Stimulated activated CD8-positive, alpha-beta memory T cell treated with anti-CD3 and anti-CD28 coated beads, Interleukin-2, amount 100 ng/mL, for 1 hour (primary cell): ENCODE measurements at places on chromosomes 7 and 10.

DNA sequence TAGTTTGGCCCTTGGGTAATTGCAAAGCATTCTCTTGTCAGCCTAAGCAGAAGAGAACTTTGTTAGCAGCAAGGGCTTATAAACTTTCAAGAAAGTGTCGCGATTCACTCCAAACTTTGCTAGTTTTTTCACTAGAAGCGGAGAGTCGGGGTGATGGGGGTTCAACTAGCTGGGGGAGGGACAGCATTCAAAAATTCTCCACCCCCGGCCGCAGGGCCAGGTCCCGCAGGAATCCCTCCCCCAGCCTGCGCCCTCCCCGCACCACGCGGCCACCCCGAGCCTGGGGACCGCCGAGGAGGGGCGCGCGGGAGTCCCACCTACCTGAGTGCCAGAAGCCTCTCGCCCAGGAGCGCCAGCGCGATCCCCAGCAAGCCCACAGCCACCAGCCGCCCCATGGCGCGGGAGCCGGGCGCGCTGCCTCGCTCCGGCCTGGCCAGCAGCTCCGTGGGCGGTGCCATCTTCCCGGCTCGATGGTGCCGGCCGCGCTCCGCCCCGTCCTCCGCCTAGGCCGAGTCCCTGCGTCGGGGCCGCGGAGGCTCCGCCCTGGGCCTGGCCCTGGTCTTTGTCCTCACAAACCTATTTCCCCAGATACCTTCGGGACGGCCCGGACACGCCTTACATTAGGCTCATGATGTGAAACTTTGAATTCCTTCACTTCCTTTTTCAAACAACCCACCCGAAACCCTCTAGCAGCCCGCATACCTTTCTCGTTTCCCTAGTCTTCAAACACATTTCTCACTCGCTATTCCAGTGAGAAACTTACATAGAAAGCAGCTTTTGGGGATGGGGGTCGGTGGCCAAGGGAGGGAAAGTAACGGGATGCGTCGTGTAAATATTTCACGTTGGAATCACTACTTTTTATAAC lies at the start of gene PON2:
TSS of gene PON2 (minus strand) at position 472 of the 865 bp plus-strand sequence. CDS start at position 395, 77 bp downstream.
- DNase-seq: peak; percentile 8

- DNase-seq: no peak
These were observed 100.5 kb downstream of the CREB5 start for GRCh38 chr7:28512668-28513440.

DNA sequence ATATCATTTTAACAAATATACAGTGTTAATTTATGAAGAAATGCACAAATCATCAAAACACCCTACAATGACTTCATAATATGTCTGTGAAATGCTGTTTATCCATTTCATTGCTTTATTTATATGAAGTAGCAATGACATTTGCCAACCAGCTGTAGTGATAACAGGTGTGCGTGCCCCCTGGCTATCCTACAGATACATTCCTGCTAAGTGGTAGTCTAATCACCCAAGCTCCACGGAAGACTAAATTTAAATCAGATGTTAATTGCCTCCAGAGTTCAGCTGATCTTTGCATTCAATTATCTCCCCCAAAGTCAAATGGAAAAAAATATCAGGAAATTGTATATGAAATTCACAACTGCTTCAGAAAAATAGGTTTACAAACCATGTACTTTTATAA lies 1164.2 kb upstream of the LRRN3 start:
- no peak for DNase-seq

DNA sequence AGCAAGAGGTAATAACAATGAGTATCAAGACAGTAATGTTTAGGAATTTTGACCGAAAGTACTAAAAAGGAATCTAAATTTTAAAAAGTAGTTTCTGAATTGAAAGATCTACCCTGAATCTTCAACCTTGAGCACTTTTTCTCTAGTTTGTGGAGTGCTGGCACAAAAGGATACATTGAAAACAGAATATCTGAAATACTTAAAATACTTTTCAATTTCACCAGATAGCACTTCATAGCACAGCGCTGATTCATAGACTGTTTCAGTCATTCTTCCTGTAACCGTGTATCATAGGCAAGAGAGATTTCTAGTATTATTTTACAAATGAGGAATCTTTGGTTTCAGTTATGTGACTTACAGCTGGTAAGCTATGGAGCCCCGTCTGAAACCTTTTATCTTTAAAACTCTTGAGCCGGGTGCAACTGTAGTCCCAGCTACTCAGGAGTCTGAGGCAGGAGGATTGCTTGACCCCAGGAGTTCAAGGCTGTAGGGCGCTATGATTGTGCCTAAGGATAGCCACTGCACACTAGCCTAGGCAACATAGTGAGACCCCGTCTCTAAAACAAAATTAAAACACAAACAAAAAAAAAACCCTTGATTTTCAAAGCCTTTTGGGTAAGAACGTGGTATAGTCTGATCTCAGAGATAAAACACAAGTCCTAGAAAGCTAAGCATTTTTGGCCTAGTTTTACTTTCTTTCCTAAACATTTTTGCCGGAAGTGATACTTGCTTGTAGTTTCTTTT lies 35.1 kb downstream of the FHIP2A start:
- DNase-seq: no peak

DNA sequence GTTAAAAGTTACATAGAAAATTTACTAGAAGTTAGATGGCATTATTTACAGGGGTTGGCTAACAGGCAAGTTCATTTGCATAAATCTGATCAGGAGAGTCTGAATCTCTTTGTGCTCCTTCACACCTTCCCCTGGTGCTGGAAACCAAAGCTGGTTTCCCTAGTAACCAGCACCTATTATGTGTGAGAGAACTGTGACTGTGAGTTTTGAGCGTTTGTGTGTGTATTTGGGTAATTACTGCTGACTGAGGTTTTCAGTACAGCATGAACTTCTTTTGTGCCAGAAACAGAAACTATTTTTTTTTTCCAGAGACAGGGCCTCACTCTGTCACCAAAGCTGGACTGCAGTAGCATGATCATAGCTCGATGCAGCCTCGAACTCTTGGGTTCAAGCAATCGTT lies 10.3 kb upstream of the IFIT1B start:
- no peak for DNase-seq

- no peak for DNase-seq
These were observed 5.5 kb downstream of the MRPS17 start for GRCh38 chr7:55957190-55957589.

GRCh38 chr7:116176226-116176625 lies 34.1 kb upstream of the TES start:
- DNase-seq: no peak

GRCh38 chr10:46226232-46226631 lies 60.6 kb upstream of the ANTXRL start:
- DNase-seq: no peak

DNA sequence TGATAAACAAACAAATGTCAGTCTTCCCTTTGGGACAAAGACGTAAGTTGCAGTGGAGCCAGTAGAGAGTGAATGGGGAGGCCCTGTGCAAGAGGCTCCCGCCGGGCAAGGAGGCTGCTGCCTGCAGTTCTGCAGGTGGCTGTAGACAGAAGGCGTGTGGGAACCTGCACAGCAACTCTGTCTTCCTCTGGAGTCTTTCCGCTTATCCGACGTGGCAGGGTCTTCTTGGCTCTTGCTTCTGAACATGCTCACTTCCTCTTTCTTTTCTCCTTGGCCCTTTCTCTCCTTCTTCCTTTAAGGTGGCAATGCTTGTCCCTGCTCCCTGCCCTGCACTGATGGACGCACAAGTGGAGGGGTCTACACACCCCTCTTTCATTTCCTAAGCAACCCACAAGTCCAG lies 122.5 kb downstream of the HIPK2 start:
- no peak for DNase-seq

- no peak for DNase-seq
These were observed 107.8 kb downstream of the CDH23 start for GRCh38 chr10:71504570-71504969.

GRCh38 chr10:85635650-85636049 lies 730.9 kb downstream of the GRID1 start:
- no peak for DNase-seq

- no peak for DNase-seq
These were observed 280.2 kb upstream of the HGF start for GRCh38 chr7:82049891-82050533.

DNA sequence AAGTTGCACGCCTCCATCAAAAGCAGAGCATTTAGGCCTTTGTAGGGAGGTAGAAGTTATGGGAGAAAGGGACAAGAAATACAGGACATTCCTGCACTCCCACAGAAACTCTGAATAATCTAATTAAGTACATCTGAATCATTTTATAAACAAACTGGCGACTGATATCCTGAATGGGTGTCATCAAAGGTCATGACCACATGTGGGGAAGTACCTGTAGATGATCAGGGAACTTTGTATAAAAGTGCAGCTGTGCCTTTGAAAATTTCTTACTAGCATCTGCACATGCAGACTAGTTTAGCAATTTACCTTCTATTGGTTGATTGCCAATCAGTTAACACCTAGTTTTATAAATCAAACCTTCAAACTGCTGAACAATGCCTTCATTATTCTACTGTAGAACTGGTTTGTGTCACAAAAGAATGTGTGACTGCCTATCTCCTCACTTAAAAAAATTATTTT lies 17.1 kb downstream of the STEAP4 start:
- DNase-seq: no peak

DNA sequence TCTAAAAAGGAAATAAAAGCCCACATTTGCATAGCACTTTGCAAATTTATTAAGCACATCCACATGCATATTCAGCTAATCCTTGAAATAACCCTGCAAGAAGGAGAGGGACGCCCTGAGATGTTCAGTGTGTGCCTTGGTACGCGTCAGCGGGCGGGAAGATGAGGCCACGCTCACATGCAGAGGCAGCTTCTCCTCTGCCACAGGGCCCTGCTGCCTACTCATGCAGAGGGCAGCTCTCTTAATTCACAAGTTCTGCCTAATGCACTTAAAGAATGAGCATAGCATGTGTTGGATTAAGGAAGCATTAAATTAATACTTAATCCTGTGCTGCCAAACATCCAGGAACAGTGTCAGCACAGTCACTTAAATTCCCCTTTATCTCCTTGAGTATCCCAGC lies 132.3 kb downstream of the HECW1 start:
- DNase-seq: no peak

GRCh38 chr7:151435971-151436370 lies 4.0 kb downstream of the CRYGN start:
- DNase-seq: no peak

DNA sequence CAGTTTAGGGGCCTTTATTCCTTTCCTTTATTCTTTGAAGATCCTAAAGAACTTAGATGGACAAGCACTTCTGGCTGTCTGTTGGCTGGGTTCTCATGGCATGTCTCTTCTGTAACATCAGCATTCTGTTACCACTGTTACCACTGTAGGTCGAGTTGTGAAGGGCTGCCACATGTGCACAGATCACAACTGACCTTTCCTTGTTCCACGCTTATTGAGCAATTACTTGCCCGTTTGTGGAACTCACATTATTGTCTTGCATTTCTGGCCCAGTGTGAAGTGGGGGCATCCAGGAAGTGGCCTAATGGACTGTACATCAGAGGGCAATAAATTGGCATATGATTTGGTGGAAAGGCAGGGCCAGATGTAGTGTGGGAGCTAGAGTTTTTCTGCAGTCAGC lies 23.7 kb downstream of the GBF1 start:
- DNase-seq: no peak

DNA sequence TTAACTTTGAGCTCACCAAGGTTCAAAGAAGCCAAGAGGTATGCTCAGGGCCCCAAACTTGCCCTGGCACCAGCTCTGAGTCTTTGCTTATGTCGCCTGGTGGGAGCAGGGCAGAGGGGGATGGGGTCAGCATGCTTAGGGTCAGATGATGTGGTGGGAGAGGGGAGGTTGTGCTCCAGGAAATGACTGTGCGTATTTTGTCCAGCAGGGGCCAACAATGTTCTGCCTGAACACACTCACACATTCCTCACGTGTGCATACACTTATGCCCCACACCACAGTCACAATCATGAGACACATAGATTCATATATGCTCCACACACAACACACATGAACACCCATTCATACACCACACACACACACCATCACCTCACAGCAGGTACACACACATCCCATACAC lies 4.4 kb upstream of the RAMP3 start:
- no peak for DNase-seq

DNA sequence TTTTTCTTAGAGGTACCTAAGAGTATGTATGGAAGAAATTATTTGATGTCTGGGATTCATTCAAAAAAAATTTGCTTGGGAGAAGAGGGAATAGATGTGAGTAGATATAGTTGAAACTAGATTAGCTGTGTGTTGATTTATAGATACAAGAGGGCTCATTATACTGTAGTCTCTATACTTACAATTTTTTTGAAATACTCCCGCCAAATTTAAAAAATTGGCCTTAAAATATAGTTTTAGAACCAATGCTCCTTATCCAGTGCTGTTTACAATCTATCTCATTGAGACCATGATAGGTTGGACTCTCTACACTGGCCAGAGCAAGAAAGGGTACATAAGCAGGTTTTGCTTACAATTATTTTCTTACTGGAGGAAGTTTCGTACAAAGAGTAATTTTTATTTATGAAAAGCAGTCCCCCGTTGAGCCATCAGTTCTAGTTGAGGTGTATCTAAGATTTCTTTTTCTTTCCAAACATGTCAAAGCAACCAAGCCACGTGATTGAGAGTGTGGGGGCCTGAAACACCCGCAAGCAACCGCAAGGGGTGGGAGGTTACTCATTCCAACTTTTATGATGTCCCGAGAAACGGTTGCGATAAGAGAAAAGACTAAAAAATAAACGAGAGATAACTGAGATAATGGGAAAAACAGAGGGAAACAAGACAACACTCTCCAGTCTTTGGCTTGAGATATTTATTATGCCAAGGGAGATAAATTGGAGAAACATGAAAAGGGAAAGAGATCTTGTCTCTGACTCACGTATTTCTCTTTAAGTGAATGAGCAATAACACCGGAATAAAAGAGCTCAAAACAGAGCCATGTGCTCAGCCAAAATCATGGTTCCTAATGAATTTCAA lies 729.2 kb downstream of the LRMDA start:
- no peak for DNase-seq

GRCh38 chr7:106425017-106425719 lies 140.4 kb upstream of the NAMPT start:
- no peak for DNase-seq

DNA sequence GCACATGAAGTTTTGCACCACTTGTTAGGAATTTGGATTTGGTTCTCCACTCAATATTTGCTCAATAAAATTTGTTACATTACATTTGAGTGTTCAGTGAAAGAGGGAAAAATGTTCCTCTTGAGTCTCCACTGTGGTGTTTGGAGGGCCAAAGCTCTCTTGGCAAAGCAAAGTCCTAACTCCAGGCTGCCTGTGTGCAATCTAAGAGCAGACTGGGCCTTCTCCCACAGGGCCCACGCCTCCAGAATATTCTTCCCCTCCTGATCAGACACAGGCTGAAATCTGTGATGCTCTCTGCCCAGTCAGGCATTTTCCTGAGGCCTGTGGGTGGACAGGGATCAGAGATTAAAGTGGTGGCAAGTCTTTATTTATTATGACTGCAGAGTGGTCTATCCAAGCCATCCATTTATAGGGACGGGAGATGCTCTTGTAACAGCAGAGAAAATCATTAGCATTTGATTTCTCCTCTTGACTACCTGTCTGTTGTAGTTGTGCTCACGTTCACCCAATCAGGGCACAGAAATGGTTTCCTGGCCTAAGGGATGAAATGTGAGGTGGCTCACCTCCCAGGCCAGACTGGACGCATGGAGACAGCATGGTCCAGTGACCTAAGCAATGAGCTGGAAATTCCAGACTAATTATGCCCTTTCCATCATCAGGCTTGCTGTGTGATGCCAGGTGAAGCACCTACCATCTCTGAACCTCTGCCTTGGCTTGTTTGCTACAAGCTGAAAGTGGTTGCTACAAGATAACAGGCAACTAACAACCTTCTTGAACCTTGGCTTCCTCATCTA lies 147.1 kb upstream of the NRBF2 start:
- no peak for DNase-seq
